ENCODE measurements at places on chromosomes 4 and X.

DNA sequence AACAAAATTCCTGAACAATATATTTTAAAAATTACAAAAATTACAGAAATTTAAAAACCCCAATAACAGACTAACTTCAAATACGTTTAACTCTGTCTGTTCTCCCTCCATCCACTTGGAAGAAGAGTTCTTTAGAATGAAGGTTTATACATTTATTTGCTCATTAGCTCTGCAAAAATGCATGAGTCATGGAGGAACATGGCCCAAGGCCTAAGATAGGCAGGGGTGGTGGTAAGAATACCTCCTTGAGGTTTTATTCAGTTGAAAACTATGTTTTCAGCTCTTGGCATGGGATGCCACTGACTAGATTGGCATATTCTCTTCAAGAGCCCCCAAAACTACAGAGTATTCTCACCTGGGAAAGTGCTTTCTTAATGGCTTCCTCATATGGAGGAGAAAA lies 8.8 kb upstream of the LRRC66 start:
- peak; percentile 26 for DNase-seq

GRCh38 chr4:172865531-172866127 lies 303.0 kb upstream of the GALNT7 start:
- DNase-seq: no peak

- no peak for DNase-seq
Measured at GRCh38 chrX:118396113-118396512, 50.2 kb downstream of the WDR44 start.

DNA sequence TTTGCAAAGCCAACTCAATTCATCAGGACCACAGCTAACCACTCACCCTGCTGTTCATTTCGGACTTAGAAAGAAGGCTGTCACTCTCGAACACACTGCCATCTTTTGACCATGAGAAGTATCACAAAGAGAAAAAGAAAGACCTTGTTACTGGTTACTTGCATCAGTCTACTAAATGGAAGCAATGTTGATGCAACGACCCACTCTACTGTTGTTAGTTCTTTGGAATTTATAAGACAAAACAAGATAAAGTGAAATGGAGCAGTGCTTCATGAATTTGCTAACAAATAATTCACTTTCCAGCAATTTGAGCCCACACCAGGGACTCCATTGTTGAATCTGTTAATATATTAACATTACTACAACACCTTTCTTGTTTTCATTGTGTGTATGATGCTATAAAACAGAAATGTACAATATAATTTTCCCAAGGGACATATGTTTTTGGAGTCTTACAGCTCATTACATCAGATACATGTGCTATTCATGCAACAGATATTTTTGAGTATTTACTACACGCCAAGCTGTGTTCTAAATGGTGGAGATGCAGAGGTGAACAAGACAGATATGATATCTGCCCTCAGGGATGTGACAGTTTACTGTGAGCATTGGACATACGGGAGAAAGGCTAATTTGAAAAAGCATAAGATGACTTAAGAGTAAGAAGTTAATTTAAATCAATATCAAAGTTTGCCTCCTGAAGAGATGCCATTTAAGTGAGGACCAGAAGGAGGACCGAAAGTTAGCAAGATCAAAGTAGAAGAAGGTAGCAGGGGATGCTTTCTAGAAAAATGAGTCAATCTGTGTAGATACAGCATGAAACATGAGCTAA lies 87.2 kb downstream of the AREG start:
- peak; percentile 72 for DNase-seq

GRCh38 chr4:165757451-165757850 lies 115.6 kb upstream of the TLL1 start:
- no peak for DNase-seq

GRCh38 chr4:19095491-19096046 lies 1074.0 kb upstream of the LCORL start:
- DNase-seq: no peak

DNA sequence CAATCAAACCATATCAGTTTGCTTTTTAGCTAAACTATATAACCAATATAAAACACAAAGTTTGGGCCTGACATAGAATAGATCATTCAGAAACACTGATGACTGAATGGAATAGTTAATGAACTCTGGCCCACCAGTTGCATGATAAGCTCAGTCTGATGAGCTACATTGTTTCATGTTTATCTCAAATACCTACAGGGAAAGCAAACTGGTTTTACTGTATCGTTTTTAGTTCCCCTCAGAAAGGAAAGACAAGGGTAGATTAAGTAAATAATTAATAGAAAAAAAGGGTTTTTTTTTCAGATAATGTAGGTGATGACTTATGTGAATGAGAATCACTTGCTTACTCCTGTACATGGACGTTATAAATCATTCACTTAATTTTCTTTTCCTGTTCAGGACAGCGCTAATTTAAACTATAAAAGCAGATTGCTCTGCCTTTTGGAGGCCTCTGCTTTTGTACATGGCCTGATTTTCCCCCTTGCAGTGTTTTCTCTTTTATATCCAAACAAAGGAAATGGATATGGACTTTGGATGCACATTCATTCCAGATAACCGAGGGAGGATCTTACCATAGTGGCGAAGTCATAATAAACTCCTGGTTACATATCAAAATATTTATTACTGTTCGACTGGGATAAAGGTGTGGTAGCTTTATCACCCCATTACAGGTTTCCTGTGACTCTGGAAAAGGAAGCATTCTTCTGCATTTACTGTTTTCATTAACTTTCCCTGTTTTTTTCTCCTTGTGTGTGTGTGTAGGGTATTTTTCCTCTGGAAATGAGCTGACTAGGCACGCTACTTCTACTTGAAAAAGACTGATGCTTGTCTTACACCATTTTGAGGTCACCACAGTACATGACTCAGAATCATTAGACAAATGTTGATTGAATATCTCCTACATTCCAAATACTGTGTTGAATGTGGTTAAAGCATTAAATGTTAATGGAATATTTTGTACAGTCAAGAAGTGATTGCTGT lies 373.1 kb upstream of the HS3ST1 start:
- no peak for DNase-seq

DNA sequence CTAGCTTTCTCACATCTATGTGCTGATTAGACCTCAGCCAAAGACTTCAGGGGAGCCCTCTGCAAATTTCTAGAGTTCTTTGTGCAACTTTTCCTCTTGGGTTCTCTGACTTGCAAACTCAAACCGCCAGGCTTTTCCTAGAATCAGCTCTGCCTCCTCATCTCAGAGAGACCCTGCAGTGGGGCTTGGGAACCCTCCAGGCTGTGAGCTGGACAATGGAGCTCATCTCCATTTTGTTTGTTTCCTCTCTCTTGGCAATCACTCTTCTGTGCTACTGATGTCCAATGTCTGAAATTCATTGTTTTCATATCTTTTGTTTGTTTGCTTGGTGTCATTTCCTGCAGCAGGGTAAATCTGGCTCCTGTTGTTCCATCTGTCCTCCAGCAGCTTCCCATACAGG lies 33.0 kb downstream of the GYPB start:
- no peak for DNase-seq

DNA sequence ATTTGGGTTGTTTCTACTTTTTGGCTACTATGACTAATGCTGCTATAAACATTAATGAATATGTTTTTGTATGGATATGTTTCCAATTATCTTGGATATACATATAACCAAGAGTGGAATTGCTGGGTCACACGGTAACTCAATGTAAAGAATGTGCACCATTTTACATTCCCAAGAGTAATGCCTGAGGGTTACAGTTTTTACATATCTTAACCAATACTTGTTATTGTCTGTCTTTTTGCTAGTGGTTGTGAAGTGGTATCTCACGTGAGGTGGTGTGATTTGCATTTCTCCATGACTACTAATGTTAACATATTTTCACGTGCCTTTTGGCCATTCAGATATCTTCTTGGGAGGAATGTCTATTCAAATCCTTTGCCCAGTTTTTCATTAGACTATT lies 200.3 kb upstream of the MAB21L2 start:
- DNase-seq: no peak

- no peak for DNase-seq
Measured at GRCh38 chrX:114619874-114620273, 36.0 kb downstream of the HTR2C start.

DNA sequence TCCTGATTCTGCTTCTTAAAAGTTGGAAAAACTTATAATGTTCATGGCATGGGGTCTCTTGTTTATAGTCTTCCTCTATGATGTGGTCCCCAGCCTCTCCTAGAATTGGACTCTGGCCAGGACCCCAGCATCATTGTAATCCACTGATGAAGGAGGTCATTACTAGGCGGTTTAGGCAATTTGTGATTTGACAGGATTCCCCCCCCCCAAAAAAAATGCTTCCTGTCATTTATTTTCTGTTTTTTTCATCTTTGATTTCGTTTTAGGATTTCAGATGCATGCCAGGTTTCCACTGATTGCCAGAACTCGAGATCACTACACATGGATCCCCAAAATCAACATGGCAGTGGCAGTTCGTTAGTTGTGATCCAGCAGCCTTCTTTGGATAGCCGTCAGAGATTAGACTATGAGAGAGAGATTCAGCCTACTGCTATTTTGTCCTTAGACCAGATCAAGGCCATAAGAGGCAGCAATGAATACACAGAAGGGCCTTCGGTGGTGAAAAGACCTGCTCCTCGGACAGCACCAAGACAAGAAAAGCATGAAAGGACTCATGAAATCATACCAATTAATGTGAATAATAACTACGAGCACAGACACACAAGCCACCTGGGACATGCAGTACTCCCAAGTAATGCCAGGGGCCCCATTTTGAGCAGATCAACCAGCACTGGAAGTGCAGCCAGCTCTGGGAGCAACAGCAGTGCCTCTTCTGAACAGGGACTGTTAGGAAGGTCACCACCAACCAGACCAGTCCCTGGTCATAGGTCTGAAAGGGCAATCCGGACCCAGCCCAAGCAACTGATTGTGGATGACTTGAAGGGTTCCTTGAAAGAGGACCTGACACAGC lies 4.9 kb downstream of the SPRY1 start:
- no peak for DNase-seq
